Fibroblast of pulmonary artery (primary cell): ENCODE measurements at places on chromosomes 5 and 9.
A peak's percentile ranks its signal among the peaks of the same experiment; 100 is the strongest.

- DNase-seq: no peak
These were observed 22.7 kb upstream of the ENHO start for GRCh38 chr9:34545497-34545896.

GRCh38 chr9:76215066-76215465, 179.2 kb downstream of the RFK start:
- DNase-seq: peak; percentile 61

- DNase-seq: no peak
These were observed 86.4 kb downstream of the PARP8 start for GRCh38 chr5:50752800-50753199.

DNA sequence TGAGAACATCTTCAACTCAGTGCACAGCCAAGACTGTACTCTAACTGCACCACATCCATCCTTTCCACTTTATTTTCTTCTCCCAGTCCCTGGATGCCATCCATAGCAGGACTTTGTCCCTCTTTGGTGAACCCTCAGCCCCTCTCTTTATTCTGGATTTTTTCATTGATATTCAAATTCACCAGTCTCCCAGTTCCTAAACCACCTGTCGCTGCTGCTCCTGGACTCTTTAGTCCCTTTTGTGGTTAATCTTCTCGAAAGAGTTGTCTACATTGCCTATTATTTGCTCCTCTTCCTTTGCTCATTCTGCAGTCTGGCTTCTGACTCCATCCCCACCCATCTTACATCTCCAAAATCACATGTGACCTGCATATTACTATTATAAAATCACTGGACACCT, 59.4 kb upstream of the ZSWIM6 start:
- no peak for DNase-seq

- DNase-seq: no peak
These were observed 3.0 kb downstream of the SLC12A7 start for GRCh38 chr5:1108865-1109174.

DNA sequence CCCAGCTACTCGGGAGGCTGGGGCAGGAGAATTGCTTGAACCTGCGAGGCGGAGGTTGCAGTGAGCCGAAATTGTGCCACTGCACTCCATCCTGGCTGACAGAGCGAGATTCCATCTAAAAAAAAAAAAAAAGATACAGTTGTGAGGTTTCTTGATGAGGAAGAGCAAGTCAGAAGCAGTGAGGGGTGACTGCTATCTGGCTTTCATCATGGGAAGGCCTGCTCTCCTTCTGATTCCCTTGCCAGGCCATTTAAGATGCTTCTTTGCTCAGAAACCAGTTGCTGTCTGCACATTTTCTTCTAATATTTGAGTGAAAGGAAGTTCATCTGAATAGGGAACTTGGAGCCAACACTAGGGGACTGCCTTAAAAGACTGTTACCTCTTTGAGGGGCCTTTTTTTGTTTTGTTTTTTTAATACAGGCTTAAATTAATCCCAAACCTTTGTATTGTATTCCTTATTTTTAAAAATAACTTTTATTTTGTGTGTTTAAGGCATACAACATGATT, 201.9 kb downstream of the ARHGAP26 start:
- DNase-seq: no peak

DNA sequence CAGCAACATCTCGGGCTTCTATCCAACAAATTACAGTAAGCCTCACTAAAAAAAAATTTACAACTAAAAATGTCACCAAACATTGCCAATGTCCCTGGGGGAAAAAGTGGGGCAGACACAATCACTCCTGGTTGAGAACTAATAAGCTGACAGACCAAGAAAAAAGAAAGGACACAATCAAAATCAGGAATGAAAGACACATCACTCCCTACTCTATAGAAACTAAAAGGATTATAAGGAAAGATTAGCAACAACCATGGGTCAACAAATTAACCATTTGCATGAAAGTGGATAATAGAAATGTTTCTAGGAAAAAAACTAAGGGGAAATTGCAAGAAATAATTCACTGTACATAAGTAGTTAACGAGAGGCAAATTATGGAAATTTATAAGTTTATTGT, 53.4 kb downstream of the AGTPBP1 start:
- DNase-seq: no peak

DNA sequence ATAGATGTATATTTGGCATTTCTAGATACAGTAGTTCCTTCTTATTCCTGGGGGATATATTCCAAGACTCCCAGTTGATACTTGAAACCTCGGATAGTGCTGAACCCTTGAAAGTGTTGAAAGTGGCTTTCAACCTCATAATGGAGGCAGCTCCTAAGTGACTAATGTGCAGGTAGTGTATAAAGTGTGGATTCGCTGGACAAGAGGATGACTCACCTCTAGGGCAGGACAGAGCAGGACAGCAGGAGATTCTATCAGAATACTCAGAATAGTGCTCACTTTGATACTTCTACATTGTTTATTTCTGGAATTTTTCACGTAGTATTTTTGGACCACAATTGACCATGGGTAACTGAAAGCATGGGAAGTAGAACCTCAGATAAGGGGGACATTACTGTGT, 1138.9 kb upstream of the WWC1 start:
- DNase-seq: no peak

- peak; percentile 65 for DNase-seq
These were observed 19.6 kb downstream of the PPARGC1B start for GRCh38 chr5:149749481-149750365.

GRCh38 chr9:120158221-120158620, 421.7 kb downstream of the CDK5RAP2 start:
- DNase-seq: no peak
